ENCODE measurements at places on chromosomes 11 and 22.

GRCh38 chr11:120151536-120151935 is 13.6 kb upstream of the TRIM29 start:
- DNase-seq = no peak

DNA sequence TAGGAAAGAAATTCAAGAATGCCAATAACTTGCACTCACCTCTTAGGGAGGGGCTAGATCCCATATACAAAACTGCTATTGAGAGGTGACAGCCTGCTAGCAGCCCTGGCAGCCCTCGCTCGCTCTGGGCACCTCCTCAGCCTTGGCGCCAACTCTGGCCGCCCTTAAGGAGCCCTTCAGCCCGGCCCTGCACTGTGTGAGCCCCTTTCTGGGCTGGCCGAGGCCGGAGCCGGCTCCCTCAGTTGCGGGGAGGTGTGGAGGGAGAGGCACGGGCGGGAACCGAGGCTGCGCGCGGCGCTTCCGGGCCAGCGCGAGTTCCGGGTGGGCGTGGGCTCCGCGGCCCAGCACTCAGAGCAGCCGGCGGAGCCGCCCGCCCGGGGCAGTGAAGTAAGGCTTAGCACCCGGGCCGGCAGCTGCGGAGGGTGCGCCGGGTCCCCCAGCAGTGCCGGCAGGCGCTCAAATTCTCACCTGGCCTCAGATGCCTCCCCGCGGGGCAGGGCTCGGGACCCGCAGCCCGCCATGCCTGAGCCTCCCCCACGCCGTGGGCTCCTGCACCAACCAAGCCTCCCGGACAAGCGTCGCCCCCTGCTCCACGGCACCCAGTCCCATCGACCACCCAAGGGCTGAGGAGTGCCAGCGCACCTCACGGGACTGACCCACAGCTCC is 329.9 kb downstream of the FAM181B start:
- DNase-seq = no peak

- DNase-seq = no peak
These were observed 59.2 kb upstream of the KIRREL3 start for GRCh38 chr11:127059750-127060149.

- DNase-seq = no peak
These were observed 96.9 kb downstream of the MORC2 start for GRCh38 chr22:30871391-30872284.

DNA sequence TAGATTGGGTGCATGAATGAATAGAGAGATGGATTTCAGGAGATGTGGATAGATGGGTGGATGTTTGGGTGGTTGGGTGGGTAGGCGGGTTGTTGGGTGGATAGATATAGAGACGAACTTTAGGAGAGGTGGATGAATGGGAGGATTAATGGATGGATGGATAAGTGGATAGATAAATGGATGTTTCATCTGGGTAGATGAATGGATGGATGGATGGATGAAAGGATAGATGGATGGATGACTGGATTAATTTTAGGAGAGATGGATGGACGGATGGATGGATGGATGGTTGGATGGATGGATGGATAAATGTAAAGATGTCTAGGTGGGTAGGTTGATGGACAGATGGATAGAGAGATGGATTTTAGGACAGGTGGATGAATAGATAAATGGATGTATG is 511.3 kb downstream of the MIAT start:
- no peak for DNase-seq

Data from NCI-H524 treated with DMSO at 0.1 percent for 48 hours (cell line).